Effector memory CD4-positive, alpha-beta T cell (primary cell): ENCODE measurements at places on chromosomes 4 and X.

- DNase-seq = no peak
Observed at GRCh38 chr4:25882226-25882625, 19.4 kb upstream of the SEL1L3 start.

DNA sequence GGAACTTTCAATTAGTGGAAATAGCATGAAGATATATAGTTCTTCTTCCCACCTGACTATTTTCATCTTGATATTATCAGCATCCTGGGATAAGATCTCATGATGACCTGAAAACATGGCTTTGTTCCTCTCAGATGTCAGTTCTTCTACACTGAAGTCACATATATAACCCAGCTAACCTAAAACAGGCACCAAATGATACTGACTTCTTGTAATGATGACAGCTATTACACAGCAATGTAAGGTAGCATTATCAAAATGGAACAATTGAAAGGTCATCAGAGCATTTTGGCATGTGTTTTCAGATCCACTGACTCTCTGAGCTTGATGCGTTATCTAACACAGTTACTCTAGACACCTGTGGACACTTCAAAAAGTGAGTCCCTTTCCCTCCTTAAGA is 469.9 kb downstream of the INPP4B start:
- DNase-seq = no peak

DNA sequence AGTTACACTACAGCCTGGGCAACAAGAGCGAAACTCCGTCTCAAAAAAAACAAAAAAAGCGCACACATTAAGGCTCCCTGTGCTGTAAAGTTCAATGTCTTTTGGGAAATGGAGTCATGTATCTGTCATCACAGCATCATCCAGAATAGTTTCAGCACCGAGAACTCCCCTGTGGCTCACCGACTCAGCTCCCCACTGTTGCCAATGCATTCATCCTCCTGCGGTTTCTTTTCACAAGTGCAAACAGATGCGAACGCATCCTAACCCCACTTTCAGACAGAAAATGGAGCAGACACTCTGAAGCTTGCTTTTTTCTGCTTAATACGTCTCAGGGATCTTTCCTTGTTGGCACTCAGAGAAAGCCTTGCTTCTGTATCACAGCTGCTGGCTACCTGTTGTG is 13.8 kb upstream of the SH3TC1 start:
- no peak for DNase-seq

GRCh38 chrX:99142745-99143144 is 1267.3 kb downstream of the PCDH19 start:
- no peak for DNase-seq

- no peak for DNase-seq
Observed at GRCh38 chr4:150126201-150126863, 48.1 kb downstream of the DCLK2 start.

DNA sequence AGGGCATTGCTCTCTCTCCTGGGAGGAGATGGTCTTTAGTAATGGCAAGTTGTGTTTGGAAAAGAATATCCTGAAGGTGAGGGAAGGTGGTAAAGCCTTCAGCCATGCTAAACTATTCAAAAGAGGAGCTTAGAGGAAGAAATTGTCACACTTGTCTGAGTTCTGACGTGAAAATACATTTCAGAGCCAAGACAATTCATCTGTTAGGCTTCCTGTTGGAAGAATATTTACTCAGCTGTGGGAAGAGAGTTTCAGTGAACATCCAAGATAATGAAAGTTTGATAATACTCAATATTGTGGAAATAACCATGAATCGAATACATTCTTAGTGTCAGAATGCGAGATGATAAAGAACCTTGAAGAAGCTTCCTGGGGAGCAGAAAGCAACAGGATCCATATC is 143.3 kb downstream of the GPAT3 start:
- DNase-seq = no peak

- no peak for DNase-seq
Observed at GRCh38 chrX:132819711-132820264, 138.6 kb downstream of the HS6ST2 start.

- no peak for DNase-seq
Observed at GRCh38 chr4:186260117-186260503, 5.9 kb upstream of the F11 start.

- no peak for DNase-seq
Observed at GRCh38 chrX:137550665-137551261, 15.2 kb upstream of the ZIC3 start.

DNA sequence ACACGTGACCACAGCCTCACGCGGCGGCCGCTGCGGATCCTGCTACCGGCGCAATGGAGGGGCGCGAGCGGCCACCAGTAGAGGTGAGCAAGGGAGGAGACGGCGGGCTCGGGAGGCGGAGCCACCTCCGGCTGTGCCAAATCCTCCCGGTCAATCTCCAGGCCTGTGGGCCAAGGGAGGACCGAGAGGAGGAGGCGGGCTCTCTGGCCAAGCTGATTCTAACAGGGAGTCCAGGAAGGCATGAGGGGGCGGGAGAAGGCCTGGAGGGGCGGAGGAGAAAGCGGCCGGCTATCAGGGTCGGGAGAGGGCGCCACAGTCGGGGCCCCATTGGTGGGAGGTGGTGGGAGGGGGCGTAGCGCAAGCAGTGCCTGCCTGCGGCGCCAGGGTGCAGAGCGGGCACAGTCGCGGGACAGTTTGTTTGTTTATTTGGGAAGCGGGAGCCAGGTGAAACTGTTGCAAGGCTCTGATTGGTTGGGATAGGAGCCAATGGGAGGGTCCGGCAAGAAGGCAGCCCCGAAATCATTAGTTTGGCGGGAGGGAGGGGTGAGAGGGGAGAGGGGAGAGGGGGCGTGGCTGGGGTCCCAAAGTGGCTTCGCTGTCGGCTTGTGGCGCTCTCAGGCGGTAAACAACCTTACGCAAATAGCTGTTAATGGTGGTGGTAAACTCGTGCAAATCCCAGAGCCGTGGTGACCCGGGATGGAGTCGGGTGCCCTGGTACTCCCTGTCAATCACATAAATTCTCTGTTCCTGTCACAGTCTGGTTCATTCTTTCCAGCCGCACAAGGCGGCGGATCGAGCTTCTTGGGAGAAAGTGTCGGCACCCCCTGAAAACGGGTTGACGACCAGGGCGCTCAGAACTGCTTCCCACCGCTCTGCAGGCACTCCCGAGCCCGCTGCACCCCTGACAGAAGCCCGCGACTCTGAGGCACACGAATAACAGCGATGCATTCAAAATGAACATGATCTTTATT is at the start of gene IRS4:
IRS4 (minus strand) TSS at position 55 of the 971 bp plus-strand sequence.
- no peak for DNase-seq

DNA sequence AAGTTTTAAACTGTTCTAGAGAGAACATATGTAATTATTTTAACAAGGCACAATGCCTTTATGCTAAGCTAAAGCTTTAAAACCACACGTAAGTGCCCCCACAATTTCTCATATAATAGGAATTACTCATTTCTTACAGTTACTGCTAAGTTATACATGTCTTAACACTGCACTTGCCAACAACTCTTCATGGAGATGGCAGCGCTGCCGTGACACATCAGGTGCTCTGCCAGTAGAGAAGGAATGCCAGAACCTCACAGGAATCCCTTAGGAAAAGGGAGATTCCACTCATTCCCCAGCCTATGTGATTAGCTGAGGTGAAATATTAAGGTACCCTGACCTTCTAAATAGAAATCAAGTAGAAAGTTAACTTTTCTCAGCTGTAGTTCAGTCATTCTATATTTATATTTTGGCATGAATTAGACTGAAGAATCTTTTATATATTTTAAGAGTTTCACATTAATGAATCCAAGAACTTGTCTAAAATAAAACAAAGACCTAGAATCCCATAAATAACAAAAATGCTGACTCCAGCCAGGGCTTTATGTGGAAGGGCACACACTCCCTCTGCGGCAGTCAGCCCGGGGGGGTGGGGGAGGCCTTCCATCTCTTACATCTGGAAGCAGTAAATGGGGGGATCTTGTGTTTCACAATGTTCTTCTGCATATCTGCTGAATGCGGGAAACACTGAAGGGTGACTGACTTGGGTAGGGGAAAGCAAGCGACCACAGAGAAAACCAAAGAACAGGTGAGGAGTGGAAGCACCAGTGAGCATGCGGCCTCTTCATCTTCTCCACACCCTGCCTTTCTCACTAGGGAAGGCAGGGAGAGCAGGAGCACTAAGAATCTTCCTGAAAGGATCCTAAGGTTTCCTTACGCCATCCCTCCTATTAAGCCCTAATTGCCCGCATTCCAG is 23.7 kb downstream of the ACSL1 start:
- DNase-seq = no peak

GRCh38 chr4:154208424-154208823 is 283.2 kb downstream of the DCHS2 start:
- DNase-seq = no peak

- DNase-seq = no peak
Observed at GRCh38 chr4:172892300-172892699, 276.3 kb upstream of the GALNT7 start.

DNA sequence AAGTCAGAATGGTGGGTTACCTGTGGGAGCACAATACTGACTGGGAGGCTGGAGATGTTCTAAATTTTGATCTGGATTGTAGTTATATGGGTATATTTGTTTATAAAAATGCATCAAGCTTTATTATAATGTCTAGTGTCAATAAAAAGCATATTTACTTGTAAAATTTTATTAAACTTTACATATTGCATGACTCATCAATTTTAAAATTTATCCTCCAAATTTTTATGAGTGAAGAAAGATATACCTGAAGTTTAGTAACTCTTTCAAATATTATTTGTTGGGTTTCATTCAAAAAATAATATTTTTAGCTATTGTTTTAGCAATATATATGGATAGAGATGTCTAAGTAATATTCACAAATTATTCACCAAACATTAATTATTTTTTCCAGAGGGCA is 103.0 kb downstream of the ANXA5 start:
- DNase-seq = no peak

DNA sequence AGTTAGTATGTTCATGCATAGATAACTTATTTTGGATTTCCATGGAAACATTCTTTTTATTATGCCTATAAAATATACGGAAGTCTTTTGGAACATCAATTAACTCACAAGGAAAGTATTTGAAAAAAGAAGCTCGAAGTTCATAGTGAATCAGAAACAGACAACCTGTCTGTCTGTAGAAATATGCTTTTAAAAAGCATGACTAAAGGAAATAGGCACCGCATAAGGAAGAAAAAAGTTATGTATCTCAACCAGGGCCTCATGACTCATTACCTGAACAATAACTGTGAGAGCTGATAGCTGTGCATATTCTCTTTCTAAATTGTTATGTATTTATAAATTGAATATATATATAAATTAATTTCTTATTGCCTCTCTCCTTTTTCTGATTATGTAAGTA is 324.1 kb downstream of the TLL1 start:
- no peak for DNase-seq

GRCh38 chr4:12122316-12122715 is 693.6 kb upstream of the HS3ST1 start:
- DNase-seq = no peak

DNA sequence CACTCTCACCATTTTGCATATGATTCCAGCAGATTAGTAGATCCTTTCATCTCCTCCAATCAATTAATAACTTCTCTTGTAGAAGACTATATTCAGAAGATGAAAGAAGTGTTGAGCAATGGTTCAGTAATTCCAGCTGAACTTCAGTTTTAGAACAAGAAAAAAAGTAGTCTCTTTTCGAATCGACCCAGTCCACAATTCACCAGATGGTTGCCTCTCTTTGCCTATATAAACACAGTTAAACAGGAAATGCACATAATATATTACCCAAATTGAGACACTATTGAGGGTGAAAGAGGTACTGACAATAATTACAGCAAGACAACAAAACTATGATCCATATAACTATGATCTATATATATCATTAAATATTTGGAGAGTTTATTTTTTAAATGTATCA is 16.8 kb upstream of the FAM241A start:
- no peak for DNase-seq

DNA sequence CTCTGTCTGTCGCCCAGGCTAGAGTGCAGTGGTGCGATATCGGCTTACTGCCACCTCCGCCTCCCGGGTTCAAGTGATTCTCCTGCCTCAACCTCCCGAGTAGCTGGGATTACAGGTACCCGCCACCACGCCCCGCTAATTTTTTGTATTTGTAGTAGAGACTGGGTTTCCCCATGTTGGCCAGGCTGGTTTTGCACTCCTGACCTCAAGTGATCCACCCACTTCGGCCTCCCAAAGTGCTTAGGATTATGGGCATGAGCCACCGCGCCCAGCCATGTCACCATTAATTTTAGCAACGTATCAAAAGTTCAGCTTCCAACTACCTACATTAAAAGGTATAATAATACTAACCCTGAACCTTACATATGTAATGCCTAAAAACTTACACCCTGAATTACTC is 940 bp upstream of the UTP3 start:
- peak; percentile 6 for DNase-seq
